ENCODE measurements at places on chromosomes 13 and 19. TPM values are rescaled to one million over a fixed set of nuclear protein-coding genes. Genes with fewer than 3 reads are reported as not detected.

DNA sequence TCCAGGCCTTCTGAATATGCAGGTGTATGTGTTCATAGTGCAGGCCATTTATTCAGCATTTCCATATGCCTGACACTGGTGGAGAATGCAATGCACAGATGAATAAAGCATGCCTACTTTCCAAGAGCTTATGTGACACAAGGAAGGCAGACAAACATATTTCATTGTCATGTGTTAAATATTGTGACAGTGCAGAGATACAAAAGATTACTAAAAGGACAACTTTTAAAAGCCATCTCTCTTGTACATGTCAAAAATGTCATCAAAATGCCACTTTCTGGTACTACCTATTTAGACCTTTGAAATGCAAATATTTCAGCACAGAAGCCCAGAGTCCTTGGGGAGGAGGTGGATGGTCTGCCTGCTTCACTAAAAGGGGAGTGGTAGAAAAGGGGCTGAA is 254.5 kb downstream of the FGF14 start:
- no peak for DNase-seq
- H3K4me3 ChIP-seq, result no peak overlapping the region
- no peaks in the 10 kb centered on the region for H3K4me1 ChIP-seq
- no peak overlapping the region for H3K27ac ChIP-seq

DNA sequence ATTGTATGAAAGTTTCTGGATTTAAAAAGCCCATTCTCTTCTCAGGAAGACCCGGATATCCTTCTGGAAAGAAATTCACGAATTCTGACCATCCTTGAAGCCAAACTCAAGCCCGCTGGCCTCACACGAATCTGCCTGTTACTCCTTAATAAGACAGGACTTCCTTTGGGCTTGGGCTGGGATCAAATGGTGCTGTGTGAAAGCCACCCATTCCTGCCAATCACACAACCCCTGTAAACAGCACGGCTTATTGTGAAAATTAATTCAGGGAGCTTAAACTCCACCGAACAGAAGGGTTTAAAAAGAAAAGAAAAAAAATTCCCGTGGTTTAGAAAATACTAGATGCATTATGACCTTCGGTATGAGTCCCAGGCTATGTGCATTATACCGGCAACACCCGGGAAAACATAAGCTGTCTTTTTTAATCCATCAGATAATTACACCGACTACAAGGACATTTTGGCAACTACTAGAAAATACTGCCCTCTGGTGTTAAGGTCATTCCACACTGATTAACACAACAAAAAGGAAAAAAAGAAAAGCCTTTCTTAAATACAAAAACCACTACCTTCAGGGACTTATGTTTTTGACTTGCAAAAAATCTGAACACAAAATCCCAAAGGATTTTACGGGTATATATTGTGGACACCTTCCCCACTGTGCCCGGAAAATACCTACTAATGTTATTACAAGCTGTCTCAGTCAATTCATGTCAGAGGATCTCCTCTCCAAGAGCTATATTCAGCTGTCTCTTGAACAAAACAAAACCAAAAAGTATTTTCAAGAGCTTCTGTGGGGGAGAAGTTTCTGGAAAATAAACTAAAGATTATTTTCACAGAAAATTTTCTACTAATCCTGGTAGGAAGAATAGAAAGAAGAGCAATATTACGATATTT is 76.0 kb upstream of the LSM14A start:
- no peak for DNase-seq
- H3K4me1 ChIP-seq, result no peaks in the 10 kb centered on the region
- H3K27ac ChIP-seq, result no peak overlapping the region
- no peaks in the 10 kb centered on the region for H3K36me3 ChIP-seq

Gene ZNF730
- 0.45 TPM for total RNA-seq

- H3K27ac ChIP-seq, result peak overlapping the region; percentile 90
- H3K36me3 ChIP-seq, result peaks cover 25% of the 10 kb centered on the region
- peak; percentile 96 for DNase-seq
- H3K4me1 ChIP-seq, result peaks cover 67% of the 10 kb centered on the region
- no peaks in the 10 kb centered on the region for H3K27me3 ChIP-seq
Measured at GRCh38 chr19:39397360-39398296, 6.5 kb downstream of the MED29 start.

DNA sequence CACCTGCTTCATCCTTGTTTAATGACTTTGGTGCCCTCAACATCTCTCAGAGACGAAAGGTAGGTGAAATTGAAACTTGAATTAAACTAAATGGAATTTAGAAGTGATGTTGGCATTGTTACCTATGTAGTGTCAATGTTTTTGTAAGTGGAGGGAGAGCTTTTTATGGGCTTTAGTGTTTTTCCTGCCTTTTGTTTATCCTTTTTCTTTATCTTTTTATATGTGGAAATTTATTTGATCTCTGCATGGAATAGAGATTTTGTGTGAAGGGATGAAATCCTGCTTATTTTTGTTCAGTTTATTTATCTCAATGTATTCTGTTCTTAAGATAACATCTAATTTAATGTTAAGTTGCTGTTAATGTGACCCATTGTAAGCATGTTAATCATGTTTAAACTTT is 39.5 kb downstream of the PAN3 start:
- no peaks in the 10 kb centered on the region for H3K4me1 ChIP-seq
- no peak for DNase-seq
- H3K27me3 ChIP-seq, result no peaks in the 10 kb centered on the region
- H3K27ac ChIP-seq, result no peak overlapping the region
- H3K4me3 ChIP-seq, result no peak overlapping the region
- peaks cover 24% of the 10 kb centered on the region for H3K36me3 ChIP-seq

DNA sequence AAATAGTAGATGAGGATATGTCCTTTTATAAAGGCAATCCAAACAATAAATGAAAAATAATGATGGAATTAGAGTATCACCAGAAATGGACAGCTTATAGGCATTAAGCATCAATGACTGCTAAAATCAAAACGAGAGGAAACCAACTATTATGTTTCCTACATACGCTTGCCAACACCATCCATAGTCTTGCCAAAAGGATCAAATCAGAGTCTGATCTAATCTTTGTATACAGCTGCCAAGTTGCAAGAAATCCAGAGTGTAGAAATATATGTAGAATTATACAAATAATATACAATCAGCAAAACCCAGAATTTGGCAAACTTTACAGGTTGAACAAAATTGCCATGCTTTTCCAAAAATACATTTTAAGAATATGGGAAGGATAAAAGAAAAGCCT is 1661.6 kb downstream of the SLITRK1 start:
- no peak overlapping the region for H3K4me3 ChIP-seq
- no peak overlapping the region for H3K27ac ChIP-seq
- H3K36me3 ChIP-seq, result no peaks in the 10 kb centered on the region
- DNase-seq, result no peak

GRCh38 chr19:46020819-46021125 is 2.1 kb downstream of the PGLYRP1 start:
- H3K27me3 ChIP-seq, result peaks cover 30% of the 10 kb centered on the region
- peaks cover 3% of the 10 kb centered on the region for H3K36me3 ChIP-seq
- no peak overlapping the region for H3K27ac ChIP-seq

Gene PET100
- total RNA-seq, result 132 TPM

- H3K36me3 ChIP-seq, result peaks cover 7% of the 10 kb centered on the region
- no peak overlapping the region for H3K4me3 ChIP-seq
- no peak for DNase-seq
- H3K27ac ChIP-seq, result no peak overlapping the region
Measured at GRCh38 chr19:58483776-58484175, 7.6 kb downstream of the ZNF446 start.

DNA sequence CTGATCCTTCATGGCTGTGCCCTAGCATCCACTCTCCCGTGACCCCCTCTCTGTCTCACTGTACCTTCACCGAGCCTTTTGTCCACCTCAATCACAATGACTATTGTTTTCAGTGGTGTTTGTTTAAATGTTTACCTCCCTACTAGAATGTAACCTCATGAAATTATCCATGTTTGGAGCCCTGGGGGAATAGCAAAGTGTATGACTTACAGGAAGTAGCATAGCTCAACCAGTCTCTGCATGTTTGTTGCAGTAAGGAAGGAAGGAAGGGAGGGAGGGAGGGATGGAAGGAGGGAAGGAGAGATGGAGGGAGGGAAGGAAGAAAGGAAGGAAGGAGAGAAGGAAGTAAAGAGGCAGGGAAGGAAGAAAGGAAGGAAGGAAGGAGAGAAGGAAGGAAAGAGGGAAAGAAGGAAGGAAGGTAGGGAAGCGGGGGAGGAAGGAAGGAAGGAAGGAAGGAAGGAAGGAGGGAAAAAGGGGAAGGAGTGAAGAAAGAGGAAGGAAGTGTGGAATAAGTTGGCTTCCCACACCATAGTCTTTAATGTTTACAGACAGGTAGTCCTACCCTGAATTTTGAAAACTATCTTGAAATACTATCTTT is 421.4 kb downstream of the COG6 start:
- H3K36me3 ChIP-seq, result no peaks in the 10 kb centered on the region
- no peak overlapping the region for H3K4me3 ChIP-seq
- no peak overlapping the region for H3K27ac ChIP-seq
- H3K4me1 ChIP-seq, result peaks cover 3% of the 10 kb centered on the region
- H3K27me3 ChIP-seq, result no peaks in the 10 kb centered on the region

Gene CYP2A6
- not detected for total RNA-seq

GRCh38 chr13:48258002-48258401 is 25.0 kb downstream of the ITM2B start:
- no peaks in the 10 kb centered on the region for H3K27me3 ChIP-seq
- DNase-seq, result no peak

- H3K27ac ChIP-seq, result no peak overlapping the region
- no peaks in the 10 kb centered on the region for H3K27me3 ChIP-seq
- no peak for DNase-seq
- no peak overlapping the region for H3K4me3 ChIP-seq
- H3K36me3 ChIP-seq, result no peaks in the 10 kb centered on the region
Measured at GRCh38 chr13:111597191-111597611, 276.8 kb downstream of the TEX29 start.

Gene VAV1
- 114 TPM for total RNA-seq

DNA sequence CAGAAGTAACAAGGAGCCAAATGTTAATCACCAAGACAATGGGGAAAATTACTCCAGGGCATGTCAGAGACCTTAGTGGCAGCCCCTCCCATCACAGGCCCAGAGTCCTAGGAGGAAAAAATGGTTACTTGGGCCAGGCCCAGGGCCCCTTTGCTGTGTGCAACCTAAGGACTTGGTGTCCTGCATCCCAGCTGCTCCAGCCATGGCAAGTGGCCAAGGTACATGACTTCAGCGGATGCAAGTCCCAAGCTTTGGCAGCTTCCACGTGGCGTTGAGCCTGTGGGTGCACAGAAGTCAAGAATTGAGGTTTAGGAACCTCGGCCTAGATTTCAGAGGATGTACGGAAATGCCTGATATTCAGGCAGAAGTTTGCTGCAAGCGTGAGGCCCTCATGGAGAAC is 46.7 kb downstream of the OR10H4 start:
- H3K4me3 ChIP-seq, result no peak overlapping the region
- peaks cover 16% of the 10 kb centered on the region for H3K27me3 ChIP-seq
- H3K4me1 ChIP-seq, result peaks cover 4% of the 10 kb centered on the region
- no peak overlapping the region for H3K27ac ChIP-seq
- peaks cover 3% of the 10 kb centered on the region for H3K36me3 ChIP-seq

GRCh38 chr13:29474991-29475390 is 120.5 kb downstream of the SLC7A1 start:
- no peaks in the 10 kb centered on the region for H3K36me3 ChIP-seq
- H3K4me1 ChIP-seq, result no peaks in the 10 kb centered on the region
- peaks cover 11% of the 10 kb centered on the region for H3K27me3 ChIP-seq
- H3K27ac ChIP-seq, result no peak overlapping the region

Gene CEACAM4
- total RNA-seq, result not detected

GRCh38 chr13:96783057-96783456 is 211.2 kb downstream of the OXGR1 start:
- no peak overlapping the region for H3K4me3 ChIP-seq
- H3K36me3 ChIP-seq, result no peaks in the 10 kb centered on the region
- H3K27ac ChIP-seq, result no peak overlapping the region
- H3K27me3 ChIP-seq, result no peaks in the 10 kb centered on the region
- no peaks in the 10 kb centered on the region for H3K4me1 ChIP-seq

GRCh38 chr19:53140351-53140750 is 7.6 kb upstream of the ZNF415 start:
- no peak overlapping the region for H3K4me3 ChIP-seq
- no peaks in the 10 kb centered on the region for H3K4me1 ChIP-seq
- no peaks in the 10 kb centered on the region for H3K27me3 ChIP-seq
- no peak overlapping the region for H3K27ac ChIP-seq
- no peak for DNase-seq

DNA sequence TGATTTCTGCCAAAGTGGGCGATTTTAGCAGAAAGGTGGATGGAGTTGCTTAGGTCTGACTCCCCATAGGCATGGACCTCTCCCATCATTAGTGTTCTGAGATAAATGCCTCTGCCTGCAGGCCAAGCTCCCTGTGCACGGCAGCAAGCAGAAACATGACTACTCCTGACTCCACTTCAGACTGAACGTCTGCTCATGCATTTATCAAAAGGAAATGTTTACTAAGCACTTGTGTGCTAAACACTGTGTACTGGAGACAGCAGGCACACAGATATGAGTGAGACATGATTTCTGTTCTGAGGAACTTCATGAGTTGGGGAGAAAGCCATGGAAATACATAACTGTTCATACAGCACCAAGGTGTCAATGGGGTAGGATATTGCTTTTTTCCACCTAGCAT is 149.6 kb downstream of the MIPEP start:
- peaks cover 2% of the 10 kb centered on the region for H3K27me3 ChIP-seq
- no peak overlapping the region for H3K27ac ChIP-seq

- H3K4me1 ChIP-seq, result no peaks in the 10 kb centered on the region
- no peak overlapping the region for H3K27ac ChIP-seq
- H3K4me3 ChIP-seq, result no peak overlapping the region
- no peak for DNase-seq
Measured at GRCh38 chr13:103403148-103403740, 337.0 kb upstream of the SLC10A2 start.

DNA sequence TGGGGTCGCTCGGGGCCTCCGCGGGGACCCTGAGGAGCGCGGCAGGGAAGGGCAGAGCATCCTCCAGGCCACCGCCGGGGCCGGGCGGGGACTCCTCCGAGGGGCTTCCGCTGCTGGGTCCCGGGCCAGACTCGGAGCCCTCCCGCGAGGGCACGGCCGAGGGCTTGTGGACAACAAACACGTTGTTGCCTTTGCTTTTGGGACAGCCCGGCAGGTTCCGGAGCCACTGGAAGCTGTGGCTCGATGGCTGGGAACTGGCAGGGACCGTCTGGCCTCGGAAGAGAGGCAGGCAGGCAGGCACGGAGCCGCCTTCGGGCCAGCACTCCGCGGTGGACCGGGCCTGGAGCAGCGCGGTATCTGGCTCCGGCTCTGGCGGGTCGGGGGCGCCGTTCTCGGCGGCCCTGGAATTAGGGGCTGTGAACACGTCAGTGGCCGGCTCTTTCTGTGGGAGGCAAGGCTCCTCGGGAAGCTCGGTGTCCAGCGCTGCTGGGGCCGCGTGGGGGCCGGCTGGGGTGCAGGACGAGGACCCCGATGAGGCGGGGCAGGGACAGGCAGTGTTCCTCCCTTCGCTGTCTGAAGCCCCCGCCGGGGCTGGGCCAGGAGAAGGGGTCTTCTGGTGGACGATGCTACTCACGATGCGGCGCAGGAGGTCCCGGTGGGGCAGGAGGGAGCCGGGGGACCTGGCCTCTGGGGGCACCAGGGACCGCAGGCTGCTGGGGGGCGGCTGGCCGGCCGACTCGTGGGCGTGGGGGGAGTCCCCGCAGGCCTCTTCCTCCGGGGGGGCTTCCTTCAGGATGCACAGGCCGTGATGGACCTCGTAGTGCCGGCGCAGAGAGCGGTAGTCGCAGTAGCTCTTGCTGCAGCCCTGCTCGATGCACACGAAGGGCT is 27.6 kb downstream of the ZNF541 start:
- peaks cover 37% of the 10 kb centered on the region for H3K27me3 ChIP-seq
- DNase-seq, result no peak
- no peaks in the 10 kb centered on the region for H3K36me3 ChIP-seq
- H3K4me1 ChIP-seq, result peaks cover 24% of the 10 kb centered on the region

All from activated CD8-positive, alpha-beta memory T cell treated with anti-CD3 and anti-CD28 coated beads, Interleukin-2, amount 10 ng/mL, durations not matched to agents 7 days and 5 days (primary cell).